ENCODE measurements at places on chromosomes 7 and 10.

DNA sequence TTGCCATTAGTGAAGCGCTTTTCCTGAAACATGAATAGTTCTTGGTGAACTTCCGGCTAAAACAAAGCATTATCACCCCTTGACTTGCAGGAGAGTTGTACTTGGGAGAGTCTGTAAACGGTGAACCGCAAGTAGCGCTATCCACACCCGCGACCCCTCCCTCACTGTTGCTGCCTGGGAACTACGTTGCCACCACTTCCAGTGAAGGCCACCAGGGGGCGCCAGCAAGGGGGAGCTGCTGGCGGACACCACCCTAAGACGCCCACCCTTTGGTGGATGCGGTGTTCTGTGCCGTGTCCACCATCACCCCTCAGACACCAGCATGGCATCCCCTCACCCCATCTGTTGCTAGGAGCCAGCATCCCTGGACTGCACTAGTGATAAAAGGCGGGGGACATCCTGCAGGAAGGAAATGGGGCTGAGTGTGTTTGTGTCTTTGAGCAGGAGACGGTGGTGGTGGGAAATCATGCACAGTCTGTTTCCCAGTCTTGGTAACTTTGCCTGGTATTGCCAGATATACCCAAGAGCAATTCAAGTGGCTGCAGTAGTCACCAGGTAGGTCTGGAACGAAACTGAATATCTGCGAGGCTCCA is 298.2 kb downstream of the FRMD4A start:
- no peak for DNase-seq

DNA sequence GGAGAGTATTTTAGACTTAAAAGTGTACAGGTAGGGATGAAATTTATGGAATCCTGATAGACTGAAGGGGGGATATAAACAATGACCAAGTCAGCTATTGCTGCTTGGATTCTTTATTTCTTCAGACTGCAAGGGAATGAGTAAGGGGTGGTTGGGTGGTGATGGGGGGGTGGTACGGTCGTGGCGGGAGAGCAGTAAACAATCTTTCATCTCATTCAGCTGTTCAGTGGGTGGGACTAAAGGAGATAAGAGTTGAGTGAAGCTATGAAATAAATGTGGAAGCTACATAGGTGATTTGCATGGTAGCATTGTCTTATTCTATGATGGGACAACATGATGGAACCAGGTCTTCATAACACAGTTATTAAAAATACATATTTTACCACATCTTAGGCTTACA is 1.8 kb downstream of the SEPTIN7 start:
- DNase-seq: no peak

GRCh38 chr7:157840914-157841772 is 504.3 kb downstream of the DNAJB6 start:
- no peak for DNase-seq

DNA sequence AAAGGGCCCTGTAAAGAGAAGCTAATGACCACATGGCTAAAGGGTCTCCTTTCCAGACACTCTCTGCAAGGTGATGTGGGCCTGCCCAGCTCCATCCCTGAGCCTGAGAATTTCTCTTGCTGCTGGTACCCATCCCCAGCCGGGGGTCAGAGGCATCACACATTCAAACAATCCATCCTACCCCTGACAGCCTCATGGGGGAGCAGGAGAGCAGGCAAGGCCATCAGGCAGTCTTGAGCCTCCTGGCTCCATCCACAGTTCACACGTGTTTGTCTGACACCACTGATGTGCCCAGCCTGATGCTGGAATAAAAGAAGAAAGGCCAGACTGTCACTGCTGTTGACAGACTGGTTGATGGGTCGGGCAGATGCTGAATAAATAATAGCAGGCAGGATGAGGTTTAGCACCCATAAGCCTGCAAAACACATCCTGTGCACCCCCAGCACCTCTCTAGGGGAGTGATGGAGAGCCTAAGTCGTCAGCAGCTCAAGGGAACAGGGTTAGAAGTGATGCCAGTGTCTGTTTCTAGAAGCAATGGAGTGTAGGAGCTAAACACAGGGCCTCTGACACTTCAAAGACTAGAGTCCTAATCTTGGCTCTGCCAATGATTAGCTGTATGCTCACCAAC is 43.5 kb downstream of the TLL2 start:
- DNase-seq: no peak

DNA sequence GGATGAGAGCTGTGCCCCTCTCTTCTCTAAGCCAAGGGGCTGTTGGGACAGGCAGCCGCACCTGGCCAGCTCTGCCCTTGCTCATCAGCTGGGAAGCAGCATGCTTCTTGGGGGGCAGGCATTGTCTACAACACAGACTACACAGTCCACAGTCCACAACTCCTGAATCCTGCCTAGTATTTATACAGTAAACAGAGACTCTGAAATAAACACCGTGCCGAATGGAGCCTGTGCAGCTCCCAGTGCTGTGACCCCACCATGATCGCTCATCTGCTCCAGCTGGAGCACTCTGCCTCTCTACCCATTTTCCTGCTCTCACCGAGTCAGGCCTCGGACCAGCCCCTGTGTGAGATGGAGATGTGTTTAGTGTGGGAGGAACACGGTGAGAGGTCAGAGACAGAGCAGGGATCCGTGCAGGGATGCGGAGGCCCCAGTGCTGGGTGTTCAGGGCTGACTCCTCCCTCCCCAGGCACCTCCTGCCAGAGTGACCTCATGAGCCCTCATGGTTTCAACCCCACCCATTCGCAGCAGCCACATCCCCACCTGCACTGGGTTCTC is 608.0 kb downstream of the DNAJB6 start:
- no peak for DNase-seq

DNA sequence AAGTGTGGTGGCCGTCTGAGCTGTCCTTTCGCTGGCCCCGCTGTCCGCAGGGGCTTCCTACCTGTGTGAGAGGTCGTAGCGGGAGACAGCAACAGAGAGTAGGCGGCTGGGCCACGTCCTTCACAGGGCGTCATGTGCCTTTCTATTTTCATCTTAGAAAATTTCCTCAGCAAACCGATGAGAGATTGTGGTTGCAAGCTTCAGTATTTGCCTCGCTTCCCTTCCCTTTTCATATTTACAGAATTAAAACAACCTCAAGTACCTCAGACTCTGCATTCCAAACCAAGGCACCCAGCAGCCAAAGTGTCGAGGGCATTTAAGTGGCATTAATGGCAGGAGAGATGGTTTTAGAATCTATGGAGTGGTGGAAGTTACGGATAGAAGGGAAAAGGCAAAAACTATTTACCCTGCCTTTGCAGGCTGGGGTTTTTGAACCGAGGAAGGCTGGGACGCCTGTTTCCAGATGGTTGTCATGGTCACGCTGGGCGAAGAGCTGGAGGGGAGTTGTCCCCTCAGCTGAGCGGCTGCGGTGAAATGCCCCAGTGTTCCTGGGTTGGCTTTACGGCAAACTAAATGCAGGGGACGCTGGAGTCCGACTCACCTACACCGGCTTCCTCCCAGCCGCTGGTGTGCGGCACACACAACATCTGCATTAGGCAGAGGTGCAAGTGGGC is 41.9 kb downstream of the WIPI2 start:
- no peak for DNase-seq

DNA sequence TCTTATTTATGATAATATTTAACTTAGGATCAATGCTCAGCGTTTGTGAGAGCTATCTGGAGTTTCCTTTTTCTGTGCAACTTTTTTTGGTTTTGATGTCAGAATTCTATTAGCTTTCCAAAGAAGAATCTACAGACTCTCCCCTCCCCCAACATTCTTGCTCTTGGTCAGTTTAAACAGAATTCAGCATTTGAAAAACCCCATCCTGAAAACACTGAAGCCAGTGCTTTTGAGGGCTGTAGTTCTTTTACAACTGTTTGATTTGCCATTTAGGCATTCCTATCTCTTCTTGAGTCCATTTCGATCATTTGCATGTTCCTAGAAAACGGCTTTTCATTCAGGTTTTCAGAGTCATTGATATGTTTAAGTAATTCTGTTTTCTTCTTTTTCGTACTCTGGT is 15.6 kb upstream of the CXCL12 start:
- no peak for DNase-seq

GRCh38 chr7:136527554-136527953 is 340.9 kb upstream of the CHRM2 start:
- DNase-seq: no peak

DNA sequence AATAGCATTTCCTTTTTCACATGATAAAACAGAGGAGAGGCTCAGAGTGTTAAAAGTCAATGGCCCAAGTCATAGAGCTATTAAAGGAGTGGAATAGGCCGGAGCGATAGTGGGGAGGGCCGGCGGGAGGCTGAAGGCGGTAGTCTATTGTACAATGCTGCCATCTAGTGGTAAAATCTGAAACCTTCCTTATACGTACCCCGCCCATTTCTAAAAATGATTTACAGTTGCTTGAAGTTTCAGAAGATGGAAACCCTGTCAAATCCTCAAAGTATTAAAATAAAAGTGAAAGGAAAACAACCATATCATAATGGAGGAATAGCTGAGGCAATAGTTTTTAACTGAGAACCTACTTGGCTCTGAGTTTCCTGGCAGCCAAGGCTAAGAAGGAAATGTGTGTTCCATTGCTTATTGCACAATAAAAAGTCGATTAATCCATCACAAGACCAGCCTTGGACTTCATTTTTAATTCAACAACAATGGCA is 209.1 kb downstream of the CCSER2 start:
- peak; percentile 82 for DNase-seq

GRCh38 chr10:129331207-129331838 is 135.7 kb upstream of the MGMT start:
- DNase-seq: no peak

DNA sequence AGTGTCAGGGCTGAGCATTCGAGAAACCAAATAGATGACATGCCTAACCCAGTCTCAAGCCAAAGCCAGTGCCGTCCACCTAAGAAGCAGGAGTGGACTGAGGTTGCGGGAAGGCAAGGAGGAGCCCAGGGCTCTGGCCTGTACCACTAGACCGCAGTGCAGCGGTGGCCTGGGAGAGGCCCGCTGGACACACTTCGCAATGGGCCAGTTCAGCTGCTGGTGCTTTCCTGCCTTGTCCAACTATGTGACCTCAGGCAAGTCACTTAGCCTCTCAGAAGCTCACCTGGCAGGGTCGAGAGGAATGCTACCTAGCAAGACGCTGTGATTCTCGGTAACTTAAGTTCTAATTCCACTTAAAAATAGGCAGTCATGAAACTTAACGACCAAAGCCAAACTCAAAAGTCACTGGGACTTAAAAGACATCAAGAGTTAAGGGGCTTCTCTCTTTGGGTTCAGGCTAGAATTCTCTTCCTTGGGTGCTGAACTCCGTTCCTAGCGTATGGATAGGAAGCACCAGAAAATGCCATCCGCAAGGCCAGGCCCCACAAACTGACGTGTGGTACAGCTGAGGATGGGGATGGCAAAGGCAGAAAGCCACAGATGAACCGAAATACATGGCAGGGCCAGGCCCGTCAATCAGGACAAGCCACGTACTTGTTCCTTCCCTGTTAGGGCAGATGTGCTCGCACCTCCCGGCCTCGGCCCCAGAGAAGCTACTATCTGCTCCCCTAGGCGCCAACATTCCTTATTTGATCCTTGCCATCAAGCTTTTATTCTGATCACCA is 34.2 kb downstream of the CTBP2 start:
- no peak for DNase-seq

GRCh38 chr10:58853668-58854067 is 322.8 kb upstream of the PHYHIPL start:
- DNase-seq: no peak

Measured in NCI-H2029 treated with DMSO at 0.1 percent for 48 hours (cell line).